NCI-H226 (cell line): ENCODE measurements at places on chromosomes 12 and 14.

GRCh38 chr12:59636945-59637691, 41.3 kb downstream of the SLC16A7 start:
- DNase-seq, result no peak

GRCh38 chr12:22971247-22971646, 346.3 kb downstream of the ETNK1 start:
- DNase-seq, result no peak

DNA sequence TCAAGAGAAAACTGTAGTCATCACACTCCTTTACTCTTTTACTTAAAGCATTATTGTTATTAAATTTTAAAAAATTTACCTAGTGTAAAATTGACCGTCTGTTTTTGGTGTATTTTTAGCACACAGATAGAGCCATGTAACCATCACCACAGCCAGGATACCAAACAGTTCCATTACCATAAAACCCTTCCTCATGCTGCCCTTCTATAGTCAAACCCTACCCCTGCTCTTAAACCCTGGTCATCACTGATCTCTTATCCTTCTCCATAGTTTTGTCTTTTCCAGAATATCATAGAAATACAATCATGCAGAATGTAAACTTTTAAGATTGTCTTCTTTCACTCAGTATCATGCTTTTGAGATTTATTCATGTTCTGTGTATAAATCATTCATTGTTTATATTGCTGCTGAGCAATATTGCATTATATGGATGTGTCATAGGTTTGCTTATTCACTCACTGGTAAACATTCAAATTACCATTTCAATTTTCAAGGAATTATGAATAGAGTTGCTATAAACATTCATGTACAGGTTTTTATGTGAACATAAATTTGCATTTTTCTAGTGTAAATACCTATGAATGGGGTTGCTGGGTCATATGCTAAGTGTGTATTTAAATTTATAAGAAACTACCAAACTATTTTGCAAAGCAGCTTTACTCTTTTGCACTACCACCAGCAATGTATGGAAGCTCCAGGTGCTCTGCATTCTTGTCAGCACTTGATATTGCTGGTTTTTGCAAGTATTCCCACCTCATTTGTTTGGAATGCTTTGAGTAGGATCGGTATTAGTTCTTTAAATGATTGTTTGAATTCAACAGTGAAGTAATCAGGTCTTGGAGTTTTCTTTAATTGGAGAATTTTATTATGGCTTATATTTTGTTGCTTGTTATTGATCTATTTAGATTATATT, 125.5 kb downstream of the LMNTD1 start:
- DNase-seq, result no peak

GRCh38 chr12:112116232-112117060, 7.9 kb upstream of the NAA25 start:
- DNase-seq, result peak; percentile 97

- no peak for DNase-seq
These were observed 361.2 kb downstream of the ATP23 start for GRCh38 chr12:58302487-58303011.

- DNase-seq, result no peak
These were observed 103.5 kb downstream of the FOXG1 start for GRCh38 chr14:28870033-28870564.

GRCh38 chr14:93976477-93977057, at the start of gene ASB2:
Gene ASB2 (minus strand): TSS chr14:93976570. CDS start chr14:93964539, 12,031 bp downstream.
- no peak for DNase-seq

DNA sequence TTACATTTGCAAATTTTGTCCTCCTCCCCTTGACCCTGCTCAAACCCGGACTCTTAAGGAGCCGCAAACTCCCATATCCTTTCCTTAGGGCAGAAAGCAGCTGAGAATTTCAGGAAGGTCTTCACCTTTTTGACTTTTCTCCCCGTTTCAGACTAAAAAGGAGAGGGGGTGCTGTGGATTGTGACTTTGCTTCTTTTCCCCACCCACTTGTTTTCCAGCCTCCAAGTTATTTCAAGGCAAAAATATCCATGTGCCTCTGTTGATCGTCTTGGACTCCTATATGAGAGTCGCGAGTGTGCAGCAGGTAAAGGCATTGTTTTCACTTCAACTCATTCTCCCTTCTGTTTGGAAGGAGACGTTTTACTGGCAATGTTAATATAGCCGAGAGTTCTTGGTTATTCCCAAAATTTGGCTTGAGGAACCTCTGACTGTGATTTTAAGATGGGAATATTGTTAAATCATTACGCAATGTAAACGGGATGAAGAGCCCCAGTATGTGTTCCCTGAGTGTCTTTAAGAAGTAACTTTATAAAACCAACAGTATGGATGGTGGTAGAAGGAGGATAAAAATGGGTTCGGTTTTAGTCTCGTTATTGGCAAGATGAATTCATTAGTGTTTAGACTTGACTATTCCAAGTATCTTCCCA, 663 bp downstream of the LRRK2 start:
- DNase-seq, result no peak

DNA sequence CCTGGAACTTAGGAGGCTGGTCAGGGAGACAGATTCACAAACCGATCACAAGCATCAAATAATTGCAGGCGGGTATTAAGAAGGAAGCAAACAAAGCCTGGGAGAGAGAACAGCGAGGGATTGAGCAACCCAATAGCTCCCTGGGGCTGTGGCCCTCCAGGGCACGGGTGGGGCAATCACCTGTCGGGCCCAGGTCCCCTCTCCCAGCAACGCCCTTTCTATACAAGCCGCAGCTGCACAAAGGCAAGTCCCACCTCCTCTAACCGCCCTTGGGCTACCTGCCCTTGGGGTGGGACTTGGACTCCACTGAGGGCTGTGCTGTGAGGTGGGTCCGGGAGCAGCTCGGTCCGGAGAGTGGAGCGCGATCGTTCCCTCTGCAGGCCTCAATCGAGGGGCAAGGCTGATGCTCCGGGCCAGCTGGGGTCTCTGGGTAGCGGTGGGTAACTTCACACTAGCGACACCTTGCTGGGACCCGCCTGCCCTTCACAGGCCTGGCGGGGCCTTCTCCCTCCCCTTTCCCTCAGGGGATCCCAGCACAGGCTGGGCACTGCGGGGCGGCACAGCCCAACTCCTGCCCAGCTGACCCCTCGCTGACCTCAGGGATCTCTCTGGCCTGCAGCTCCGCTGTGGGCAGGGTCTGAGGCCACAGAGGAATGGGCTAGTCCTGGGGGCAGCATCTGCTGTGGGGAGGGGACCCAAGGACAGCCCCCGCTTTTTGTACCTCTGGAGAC, 8.0 kb downstream of the PHB2 start:
- no peak for DNase-seq

- DNase-seq, result no peak
These were observed 130.5 kb downstream of the KIF26A start for GRCh38 chr14:104268725-104269436.

GRCh38 chr12:68291396-68292036, 38.1 kb upstream of the IL22 start:
- DNase-seq, result peak; percentile 59

DNA sequence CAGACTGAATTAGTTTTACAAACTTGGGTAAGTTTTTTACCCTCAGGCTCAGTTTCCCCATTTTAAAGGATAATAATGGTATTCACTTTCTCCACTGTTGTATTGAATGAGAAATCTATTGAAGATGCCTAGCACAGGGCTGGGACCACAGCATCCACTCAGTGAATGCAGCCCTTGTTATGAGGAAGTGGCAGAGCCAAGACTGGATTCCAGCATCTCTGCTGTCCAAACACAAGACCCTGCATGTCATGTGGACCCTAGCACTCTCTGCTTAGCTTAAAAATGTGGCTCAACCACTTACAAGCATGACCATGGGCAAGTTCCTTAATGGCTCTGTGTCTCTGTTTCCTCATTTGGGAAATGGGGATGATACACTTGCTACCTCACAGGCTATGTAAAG, 24.1 kb upstream of the TRIM9 start:
- no peak for DNase-seq

DNA sequence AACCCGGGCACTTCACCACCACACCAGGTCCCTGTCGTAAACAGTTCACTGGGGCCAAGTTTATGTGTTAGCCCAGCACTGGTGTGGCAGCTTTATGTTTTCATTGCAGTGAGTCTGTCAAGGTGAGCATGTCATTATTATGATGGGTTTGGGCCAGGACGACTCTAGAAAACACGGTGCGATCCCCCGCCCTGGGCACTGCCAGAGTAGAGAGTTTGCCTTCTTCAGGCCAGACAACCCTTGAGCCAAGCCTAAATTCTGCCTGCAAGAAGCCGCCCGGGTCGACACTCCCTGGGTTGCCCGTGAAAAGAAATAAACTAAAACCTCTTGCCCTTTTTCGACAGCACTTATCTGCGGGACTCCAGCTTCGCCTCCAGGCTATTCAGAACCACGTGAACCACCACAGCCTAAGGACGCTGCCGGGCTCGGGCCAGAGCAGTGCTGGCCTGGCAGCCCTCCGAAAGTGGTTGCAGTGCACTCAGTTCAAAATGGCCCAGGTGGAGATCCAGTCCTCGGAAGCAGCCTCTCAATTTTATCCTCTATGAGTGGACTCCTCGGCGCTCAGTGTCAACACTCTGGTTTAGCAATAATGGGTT, 81.8 kb downstream of the PRIMA1 start:
- DNase-seq, result no peak

DNA sequence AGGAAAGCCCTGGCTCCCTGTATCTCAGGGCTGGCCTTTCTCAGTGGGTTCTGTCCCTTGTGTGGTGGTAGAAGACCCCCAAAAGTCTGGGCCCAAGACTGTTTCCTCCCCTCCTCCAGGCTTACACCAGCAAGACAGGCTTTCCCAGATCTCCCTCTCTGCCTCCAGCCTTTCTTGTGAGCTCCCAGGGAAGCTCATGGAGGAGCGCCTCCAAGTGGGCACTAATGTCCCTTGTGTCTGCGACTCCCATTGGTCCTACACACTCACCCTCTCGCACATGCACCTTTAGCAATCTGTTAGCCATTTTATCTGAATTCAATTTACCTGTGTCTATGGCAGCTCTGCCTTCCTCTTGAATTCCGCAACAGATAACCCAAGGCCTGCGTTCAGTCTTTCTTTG, 251.1 kb upstream of the CAND1 start:
- no peak for DNase-seq

- no peak for DNase-seq
These were observed 357.2 kb downstream of the SEC23A start for GRCh38 chr14:38745861-38746260.

GRCh38 chr12:81992461-81992860, 233.3 kb upstream of the PPFIA2 start:
- DNase-seq, result no peak

DNA sequence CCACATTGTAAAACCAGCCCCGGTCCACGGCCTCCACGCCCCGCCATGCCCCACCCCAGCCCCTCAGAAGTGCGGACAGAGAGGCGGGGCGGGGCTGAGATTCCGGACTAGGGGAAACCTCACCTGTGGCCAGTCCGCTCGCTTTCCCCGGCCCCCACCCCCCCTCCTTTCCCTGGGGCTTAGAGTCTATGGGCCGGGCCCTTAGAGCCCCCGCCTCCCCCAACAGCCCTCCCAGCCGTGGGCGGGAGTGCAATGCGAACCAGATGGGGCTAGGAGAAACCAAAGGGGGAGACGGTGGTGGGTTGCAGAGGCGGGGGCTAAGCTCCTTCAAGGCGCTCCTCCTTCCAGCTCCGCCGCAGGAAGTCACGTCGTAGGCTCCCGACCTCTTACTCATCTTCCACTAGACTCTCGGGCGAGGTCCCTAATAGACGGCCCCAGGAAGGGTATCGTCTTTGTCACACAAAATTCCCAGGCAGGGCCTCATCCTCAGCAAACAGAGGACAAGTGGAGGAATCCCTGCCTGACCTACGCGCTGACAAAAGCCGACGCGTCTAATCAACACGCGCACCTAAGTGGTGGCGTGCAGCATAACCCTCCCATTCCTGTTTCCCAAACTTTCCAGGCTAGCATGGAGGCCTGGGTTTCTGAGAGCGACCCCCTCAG, 1.1 kb upstream of the NAB2 start:
- peak; percentile 95 for DNase-seq

- no peak for DNase-seq
These were observed 29.7 kb downstream of the ATP2A2 start for GRCh38 chr12:110310763-110311162.

DNA sequence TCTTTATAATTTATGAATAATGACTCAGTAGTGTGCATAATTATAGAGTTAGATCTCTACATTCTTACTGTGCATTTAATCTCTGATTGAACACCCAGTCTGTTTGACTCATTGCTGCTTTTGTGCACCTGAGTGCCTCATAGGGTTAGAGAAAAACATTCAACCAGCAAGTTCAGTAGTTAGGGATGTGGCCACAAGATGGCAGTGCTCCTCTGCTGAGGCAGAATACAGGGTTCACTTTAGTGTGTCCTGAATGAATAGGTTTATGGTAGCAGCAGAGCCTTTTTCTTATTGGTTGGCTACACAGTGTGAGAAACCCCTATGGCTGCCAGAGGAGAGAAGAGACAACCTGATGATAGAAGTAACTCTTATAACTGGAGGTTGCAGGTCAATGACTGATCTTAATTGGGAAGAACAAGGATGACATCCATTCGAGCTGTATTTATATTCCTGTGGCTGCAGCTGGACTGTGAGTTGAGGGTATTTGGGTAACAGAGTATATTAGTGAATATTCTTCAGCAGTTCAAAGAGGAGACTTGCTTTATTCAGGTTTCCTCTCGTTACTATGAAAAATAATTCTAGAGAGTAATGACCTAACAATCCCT, 194.9 kb upstream of the OR4E1 start:
- DNase-seq, result peak; percentile 55

DNA sequence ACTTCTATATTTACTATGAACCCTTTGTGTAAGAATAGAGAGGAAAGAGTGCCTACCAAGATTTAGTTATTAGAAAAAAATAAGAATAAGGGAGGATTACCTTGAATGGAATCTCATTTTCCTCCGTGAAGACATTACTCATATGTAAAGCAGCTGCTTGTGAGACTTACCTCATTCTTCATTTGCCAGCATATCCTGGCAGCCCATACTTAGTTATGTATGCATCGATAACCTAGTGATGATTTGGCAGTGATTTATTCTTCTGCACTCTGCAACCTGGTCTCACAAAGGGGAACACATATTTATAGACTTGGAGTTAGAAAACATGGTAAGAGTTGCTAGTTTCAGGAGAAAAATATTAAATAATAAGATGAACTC, 56.8 kb downstream of the LRFN5 start:
- DNase-seq, result peak; percentile 73

DNA sequence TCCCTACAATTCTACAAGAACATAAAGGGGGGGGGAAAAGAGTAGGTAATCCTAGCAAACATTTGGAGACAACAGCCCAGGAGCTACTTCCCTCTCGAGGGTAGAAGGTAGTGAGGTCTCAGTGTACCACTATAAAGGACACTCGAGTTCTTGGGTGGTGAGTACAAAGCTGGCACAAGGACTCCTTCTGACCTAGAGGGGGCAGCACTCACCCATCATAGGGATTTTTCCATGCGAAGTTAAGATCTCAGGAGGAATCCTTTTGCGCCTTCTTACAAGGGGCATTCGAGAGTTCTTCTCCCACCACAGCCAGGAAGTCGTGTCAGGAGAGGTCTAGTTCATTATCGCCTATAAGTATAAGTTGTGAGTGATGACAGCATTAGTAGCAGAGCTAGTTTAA, 200.2 kb upstream of the RBM19 start:
- DNase-seq, result no peak

GRCh38 chr12:130286741-130287440, 50.8 kb upstream of the PIWIL1 start:
- no peak for DNase-seq
